Esophagus squamous epithelium (tissue), 5 donors: ENCODE measurements at places on chromosomes 2 and 18.

- DNase-seq, result no peak
Observed at GRCh38 chr2:856041-856440, 94.6 kb upstream of the SNTG2 start.

DNA sequence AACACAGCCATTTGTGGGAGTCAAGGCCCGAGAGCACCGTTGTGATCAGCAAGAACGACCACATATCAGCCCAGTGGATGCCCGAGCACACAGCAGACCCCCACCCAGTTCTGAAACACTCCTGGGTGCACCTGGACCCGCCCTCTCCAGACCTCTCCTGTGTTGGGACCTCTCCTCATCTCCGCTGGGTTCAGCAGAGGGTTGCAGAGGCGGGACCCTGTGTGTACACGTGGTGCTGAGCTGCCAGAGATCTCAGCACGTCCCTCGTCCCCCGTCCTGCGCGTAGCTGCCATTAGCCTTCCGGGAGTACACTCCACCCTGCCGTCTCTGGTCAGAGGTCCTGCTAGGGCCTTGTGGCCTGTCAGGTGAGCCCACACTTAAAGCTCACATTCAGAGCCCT lies 51.7 kb downstream of the ADI1 start:
- no peak for DNase-seq

DNA sequence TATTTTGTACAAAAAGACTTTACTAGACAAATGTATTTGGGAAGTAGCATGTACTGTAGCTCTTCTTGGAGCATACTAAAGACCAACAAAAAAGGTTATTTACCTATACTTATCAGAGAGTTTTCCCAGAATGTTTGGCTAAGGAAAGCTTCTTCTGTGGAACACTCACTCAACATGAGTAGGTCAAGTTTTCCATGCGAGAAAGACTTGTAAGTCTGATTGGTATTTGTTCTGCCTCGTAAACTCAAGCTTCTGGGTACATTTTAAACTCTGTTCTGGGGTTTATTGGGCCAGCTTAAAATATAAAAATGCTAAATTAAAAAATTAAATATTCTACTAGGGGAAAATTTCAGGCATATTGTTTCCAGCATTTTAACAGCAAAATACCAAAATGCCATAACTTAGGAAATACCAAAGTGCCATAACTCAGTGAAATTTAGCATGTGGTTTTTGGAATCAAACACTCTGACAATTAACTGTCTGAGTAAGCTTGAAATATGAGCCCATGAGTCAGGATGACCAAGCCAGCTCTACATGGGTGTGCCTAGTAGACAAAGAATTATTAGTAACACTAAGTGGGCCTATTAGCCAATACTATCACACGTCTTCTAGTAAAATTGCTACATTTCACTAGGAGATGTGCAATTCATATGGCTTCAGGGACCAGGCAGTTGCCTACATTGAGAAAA lies 47.3 kb upstream of the SERPINE2 start:
- DNase-seq, result no peak

DNA sequence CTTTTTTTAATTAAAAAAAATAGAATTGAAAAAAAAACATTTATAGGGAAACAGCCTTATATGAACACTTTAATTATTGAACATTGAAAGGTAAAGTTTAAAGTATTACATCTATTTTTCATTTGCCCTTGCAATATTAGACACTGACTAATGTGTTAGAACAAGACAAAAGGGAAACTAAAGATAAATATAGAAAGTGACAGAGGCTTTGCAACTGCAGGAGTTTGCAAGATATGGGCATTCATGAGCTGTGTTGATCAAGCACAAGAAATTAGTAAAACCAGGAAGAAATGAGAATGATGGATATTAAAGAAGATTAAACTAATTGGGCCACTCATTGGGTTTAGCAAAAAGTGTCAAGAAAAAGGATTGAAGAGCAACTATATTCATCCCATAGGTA lies 1097.7 kb upstream of the CELF4 start:
- no peak for DNase-seq

DNA sequence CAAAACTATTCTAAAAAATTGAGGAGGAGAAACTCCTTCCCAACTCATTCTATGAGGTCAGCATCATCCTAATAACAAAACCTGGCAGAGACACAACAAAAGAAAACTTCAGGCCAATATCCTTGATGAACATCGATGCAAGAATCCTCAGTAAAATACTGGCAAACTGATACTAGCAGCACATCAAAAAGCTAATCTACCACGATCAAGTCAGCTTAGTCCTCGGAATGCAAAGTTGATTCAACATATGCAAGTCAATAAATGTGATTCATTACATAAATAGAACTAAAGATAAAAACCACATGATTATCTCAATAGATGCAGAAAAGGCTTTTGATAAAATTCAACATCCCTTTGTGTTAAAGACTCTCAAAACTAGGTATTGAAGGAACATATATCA lies 63.1 kb downstream of the EHBP1 start:
- DNase-seq, result no peak

DNA sequence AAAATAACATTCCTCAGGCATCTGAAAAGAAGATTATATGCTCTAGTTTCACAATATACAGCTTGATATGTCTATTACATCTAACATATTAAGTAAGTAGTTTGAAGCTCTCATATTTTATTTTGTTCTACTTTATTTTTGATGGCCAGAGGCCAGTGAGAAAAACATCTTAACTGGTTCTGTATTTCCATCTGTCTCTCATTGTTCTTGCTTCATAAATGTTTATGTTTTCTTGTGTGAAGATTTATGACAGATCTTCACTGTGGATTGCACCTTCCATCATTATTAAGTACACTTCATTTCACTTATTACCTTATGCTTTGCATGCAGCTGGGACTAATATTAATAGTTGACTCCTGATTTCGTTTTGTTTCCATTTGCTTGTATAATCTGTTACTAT lies 511.2 kb downstream of the TSN start:
- no peak for DNase-seq

GRCh38 chr2:73640946-73641766 lies 1.1 kb downstream of the NAT8 start:
- DNase-seq, result no peak

GRCh38 chr2:234256516-234256915 lies 206.0 kb downstream of the SPP2 start:
- DNase-seq, result no peak

DNA sequence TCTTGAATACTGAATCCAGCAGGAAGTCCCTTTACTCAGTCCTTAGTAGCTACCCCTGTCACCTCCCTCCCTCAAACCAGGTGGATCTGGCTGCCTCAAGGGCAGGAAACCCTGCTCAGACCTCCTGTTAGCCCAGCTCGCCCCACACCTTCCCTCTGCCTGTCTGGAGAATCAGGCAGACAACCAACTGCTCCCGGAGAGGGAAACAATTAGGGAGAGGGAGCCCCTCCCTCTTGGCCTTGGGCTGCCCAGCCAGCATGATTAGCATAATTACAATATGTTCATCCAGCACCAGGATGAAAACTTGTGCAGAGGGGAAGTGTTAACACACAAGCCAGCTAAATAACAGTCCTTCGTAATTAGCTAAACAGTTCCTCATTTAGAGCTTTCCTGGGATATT lies 185.5 kb downstream of the C1D start:
- DNase-seq, result no peak

- no peak for DNase-seq
Observed at GRCh38 chr18:79019881-79020280, 40.3 kb downstream of the SALL3 start.

DNA sequence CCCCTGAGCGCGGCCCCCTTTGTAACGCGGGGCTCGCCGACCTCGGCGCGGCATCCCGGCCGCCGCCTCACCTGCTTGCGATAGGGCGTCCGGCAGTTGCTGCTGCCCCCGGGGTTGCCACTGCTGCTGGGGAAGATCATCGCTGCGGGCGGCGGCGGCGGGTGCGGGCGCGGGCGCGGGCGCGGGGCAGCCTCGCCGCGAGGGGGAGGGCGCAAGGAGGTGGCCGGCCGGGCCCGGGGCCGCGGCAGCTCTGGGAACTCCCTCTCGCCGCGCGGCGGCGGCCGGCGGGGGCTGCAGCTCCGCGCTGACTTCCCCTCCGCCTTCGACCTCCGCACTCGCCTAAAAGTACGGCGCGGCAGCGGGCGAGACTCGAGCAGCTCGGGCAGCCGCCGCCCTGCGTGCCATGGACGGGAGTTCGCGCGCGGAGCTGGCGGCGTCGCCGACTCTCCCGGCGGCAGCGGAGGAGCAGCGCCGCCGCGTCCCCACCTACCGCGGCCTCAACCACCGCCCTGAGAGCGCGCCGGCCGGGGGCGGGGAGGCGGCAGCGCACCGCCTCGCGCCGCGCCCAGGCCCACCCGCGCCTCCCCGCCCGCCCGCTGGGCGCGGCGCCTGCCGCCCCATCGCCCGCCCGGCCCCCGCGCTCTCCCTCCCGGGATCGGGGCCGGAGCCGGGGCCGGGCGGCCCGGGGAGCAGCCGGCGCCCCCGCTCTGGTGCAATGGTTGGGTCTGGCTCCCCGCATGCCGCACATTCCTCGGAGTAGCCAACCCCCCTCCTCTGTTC lies 86.0 kb downstream of the RBMS1 start:
- DNase-seq, result no peak

DNA sequence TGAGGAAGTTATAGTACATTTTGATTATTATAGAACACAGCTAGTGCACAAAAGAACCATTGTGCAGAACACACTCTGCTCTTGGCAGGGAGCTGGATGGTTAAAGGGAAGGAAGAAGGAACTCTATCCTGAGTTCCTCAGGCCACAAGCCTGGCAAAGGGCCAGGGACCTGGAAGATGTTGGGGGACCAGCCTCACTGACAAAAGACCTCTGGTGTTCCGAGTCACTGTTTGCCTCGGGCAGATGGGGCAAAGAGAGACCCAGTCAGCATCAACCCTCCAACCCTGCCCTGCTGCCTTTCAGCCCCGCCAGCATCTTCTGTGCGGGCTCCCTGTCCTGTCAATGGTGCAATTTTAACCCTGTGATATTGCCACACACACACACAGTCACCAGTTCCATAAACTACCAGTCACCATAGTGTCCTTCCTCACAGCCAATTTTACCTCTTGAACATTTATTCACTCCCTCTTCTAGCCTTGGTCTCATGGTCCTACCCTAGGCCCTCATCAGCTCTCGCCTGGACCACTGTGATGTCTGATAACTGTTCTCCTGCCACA lies 21.9 kb downstream of the NEMP2 start:
- DNase-seq, result no peak

GRCh38 chr2:101339266-101339880 lies 30.9 kb upstream of the RNF149 start:
- no peak for DNase-seq

GRCh38 chr2:118604811-118605210 lies 242.6 kb downstream of the EN1 start:
- DNase-seq, result no peak

- DNase-seq, result no peak
Observed at GRCh38 chr18:42306594-42306980, 351.6 kb downstream of the PIK3C3 start.

DNA sequence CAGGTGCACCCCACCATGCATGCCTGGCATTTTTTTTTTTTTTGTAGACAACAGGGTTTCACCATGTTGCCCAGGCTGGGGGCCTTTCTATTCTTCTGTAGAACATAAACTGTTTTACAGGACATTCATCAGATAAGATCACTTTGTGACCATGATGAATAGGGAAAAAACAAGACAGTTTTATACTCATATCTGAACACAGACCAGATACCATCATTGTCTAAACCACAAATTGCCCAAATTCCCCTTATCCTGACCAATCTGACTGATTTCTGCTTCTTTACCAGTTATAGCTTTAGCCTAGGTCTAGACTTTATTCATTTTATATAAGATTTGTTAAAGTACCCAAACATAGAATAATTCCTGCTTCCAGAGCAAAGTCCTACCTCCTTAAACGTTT lies 1699.3 kb upstream of the TMEFF2 start:
- no peak for DNase-seq

DNA sequence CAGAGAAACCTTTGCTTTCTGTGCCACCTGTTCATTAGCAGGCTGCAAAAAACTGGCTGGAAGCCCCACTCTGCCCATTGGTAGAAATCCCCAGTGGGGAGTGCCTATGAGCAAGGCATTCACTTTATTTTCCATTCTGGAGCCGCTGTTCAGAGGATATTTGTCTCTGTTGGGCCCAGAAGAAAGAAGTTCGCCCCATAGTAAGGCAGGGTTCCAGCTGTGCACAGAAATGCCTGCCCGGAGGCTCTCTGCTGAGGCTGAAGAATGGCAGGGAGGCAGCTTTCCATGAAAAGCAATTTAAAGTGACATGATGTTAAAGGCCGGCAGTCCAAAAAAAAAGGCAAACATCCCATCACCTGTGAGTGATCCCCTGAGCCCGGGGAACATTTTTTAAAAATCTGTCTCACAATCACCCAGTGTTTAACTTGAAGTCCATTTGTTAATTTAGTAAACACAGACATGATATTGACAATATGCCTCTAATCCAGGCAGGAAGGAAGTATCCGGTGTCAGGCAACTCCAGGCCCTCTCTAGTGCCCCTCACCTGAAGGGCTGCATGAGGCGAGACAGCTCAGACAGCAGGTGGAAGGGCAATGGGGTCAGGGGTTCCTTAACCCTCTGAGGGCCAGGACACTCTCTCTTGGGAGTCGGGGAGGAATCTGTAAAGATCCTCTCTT lies 265.1 kb upstream of the SIX2 start:
- no peak for DNase-seq

DNA sequence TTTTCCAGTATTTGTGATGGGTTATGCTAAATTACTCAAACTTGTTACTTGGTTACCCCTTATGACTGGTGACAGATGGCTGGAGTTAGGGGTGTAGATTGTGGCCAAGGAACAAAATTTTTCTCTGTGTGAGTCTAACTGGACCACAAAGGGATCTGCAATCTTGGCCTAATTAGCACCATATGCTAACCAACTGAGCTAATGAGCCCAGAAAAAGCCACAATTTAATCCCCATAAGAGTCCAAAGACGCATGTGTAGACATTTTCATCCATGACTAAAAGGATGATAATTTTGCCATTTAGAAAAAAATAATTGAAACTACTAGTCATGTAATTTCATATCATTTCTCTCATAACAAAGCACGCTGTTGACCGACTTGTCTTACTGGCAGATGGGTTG lies 151.2 kb downstream of the ABCA12 start:
- no peak for DNase-seq

DNA sequence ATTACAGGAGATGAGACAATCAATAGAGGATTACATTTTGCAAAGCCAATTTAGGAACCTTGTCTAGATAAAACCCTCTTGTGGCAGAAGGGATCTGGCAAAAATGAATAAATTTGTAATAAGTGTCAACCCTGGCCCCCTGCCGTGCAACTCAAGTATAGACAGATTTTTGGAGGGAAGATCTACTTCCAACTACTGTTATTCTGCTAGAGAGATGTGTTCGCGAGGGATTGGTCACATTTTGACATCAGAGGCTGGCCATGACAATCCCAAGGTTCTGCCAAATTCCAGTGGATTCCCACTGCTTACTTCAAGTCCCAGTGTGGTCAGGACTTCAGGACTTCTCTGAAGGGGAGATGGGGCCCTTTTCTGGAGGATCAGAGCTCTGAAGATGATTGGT lies 192.6 kb downstream of the SH3RF3 start:
- no peak for DNase-seq

DNA sequence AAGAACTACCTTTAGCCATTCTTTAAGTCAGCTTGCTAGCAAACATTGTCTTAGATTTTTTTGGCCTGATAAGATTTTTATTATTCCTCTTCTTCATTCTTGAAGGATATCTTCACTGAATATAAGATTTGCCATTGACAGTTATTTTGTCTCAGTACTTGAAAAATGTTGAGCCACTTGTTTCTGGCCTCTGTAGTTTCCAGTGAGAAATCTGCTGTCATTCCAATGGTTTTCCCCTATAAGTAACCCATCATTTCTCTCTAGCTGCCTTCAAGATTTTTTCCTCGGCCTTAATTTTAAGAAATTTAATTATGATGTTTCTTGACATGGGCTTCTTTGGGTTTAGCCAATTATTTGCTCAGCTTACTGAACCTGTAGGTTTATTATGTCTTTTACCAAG lies 32.6 kb downstream of the ACOXL start:
- no peak for DNase-seq
